ENCODE measurements at places on chromosomes 5 and 9.

DNA sequence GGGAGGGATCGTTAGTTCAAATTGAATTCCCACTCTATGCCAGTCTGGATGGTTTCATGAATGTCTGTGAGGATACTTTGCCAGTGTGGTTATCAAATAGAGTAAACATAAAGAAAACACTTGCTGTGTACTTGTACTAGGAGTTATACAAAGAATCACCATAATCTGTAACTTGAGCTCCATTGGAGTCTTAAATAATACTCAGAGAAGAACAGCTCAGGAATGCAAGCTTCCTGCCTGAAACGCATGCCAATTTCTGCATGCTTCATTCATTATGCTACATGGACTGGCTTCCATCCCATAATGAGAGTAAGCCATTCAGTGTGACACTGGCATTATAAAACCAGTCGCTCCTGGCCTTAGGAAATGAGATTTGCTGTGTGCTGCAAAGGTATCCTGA lies 351.4 kb downstream of the SEMA5A start:
- no peak for DNase-seq

DNA sequence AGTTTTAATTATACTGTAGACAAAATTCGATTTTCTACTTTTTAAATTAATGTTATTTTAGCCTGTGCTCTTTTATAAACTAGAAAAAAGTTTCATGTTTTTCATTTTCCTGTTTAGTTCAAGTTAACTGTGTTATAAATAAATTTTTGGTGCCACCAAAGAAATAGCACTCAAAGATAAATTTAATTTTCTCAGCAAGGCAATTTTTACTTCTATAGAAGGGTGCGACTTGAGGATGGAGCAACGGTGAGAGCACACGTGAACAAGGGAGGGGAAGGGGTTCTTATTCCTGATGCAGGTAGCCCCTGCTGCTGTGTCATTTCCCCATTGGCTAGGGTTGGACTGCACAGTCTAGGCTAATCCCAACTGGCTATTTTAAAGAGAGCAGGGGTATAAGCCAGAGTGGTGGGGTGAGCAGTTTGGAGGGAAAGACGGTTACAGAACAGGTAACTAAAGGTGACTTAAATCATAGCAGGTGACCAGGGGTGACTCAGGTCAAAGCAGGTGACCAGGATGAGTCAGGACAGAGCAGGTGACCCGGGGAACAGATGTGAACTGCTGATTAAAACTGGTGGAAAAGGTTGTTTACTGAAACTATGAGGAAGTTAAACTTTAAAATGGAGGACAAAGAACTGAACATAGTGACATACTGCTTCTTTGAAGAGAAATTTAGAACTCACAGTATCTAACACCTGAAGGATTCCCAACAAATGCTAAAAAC lies 104.6 kb upstream of the GPBP1 start:
- no peak for DNase-seq

- no peak for DNase-seq
Observed at GRCh38 chr9:75142202-75142601, 53.9 kb downstream of the OSTF1 start.

DNA sequence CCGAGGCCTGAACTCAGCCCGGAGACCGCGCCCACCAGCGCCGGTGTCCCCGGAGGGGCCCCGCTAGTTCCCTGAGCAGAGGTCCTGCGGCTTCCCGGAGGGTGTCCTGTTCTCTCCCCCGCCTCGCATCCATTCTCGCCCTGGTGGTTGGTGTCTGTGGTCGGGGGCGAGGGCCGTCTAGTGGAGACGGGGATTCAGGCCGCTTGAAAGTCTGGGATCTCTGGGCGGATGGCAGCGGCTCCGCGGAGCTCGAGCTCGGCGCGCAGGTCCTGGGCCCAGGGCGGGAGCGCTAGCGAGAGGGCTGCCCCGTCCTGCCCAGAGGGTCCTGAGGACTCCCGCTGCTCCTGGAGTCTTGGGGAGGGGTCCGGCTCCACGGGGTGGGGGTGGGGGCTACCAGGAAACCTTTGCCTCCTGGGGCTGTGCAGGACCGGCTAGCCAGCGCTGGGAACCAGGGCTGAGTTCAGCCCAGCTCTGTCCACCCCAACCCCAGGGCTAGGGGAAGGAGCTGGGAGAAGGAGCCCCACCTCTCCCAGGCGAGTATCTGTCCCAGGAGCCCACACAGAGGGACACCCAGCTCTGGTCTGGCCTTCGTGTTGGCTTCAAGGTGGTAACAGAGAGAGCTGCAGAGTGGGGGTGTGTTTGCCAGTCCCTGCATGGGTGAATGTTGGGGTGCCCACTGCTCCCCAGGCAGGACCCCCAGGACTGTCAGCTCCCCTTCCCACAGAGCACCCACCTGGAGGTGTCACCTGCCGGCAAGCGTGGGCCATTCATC lies 4.0 kb downstream of the TOR4A start:
- peak; percentile 31 for DNase-seq

DNA sequence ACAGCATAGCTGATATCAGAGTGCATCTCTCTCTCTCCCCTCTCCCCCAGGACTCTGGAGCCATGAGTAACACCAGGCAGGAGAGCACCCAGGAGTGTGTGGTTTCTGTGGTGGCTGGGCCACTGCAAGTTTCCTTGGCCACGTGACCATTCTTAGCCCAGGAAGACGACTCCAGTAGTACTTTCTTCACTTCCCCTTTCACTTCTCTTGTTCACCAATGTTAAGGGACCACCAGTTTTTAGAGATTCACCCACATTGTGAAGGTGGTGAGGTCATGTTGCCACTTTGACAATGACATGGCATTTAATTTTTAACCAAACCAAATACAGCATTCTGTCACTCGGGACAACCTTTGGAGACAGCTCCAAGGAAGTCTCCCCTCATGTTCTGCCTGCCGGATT lies 17.9 kb upstream of the DAPK1 start:
- DNase-seq, result no peak

DNA sequence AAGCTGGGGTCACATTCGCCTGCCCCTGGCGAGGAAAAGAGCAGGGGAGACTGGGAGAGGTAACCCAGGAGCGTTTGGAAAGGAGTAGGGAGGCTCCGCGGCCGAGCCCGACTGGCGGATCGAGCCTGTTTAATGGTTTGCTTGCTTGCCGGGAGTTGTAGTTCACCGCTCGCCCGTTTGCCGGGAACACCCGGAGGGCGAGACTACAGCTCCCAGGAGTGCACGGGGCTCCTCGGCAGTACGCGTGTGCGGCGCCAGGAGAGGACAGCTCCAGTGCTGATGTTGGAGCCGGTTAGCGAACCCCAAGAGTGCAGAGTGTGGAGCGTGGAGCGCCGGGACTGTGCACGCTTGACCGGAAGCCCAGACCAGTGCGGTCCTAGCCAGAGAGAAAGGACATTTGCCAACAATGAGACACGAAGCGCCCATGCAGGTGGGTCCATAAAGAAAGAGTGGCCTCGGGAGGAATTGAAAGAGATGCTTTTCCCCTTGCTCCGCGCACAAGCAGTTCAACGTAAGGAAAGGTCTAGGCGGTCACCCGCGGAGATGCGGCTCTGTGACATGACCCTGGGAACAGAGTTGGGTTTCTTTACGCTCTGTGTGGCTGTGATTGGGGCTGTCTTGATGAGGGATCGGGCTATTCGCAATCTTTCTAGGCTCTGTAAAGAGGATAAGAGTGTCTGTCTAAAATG lies at the start of gene RAB3C:
RAB3C (plus strand) TSS at position 273 of the 689 bp plus-strand sequence; CDS start at position 407, 134 bp downstream.
- DNase-seq, result peak; percentile 77

DNA sequence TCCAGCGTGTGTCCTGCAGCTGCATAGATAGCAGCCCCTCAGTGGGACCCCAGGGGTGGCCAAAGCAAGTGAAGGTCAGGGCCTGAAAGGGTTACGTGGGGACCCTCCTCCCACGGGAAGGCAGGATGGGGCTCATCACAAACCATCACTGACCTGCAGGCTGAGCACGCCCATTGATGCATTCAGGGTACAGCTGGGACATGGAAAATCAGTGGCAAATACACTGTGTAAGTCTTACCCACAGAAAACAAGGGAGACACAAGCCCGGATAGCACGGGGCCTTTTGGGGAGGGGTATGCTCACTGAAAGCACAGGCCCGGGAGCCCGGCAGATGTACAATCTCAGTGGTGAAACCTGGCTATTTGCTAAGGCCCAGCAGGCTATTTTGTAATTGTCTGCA lies 49.1 kb downstream of the SEMA4D start:
- DNase-seq, result no peak

Measured in NCI-H526 (cell line).